Head of caudate nucleus (tissue), 42 donors: ENCODE measurements at places on chromosomes 5 and 9.

DNA sequence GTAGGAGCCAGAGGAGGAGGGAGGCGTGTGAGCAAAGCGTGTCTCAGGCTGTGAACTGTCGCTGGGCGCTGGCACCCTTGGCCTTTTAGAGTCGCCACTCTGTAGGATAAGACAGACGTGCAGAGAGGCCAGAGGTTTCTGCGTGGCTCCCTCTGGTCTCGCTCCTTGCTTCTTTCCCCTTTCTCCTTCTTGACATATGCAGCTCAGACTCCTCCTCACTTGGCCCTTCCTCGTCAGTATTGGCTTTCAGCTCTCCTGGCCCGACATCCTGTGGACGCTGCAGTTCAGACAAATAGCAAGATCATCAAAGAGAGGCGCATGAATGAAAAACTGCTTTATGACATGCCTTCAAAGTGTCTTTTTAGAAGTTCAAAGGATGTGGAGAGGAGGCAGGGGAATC lies 116.8 kb upstream of the SPRY4 start:
- no peak for DNase-seq

GRCh38 chr5:179146277-179146676 lies 86.1 kb downstream of the ZNF354C start:
- DNase-seq = no peak

- no peak for DNase-seq
Observed at GRCh38 chr5:123125962-123126732, 37.1 kb downstream of the PRDM6 start.

DNA sequence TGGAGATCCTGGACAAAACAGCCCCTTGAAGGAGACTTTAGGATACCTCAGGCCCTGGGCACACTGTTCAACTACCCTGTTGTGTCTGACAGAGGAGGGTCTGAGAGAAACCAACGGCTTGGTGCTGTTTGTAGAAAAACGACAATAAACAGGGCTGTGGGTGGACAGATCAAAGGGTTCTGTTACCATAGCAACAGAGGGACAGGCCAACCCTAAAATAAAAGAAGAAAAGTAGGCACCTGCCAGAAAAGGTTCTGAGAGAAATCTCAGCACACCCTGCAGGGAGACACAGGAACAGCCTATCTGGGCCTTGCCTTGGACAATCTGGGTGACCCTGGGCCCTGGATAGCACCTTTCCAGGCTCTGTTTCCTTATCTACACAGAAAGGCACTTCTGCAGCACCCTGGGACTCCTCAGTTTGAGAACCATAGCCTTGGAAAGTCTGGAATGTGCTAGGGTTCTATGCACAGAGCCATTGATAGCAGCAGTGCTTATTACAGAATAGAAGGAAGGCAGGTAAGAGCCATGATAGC lies 104.8 kb upstream of the TBC1D2 start:
- no peak for DNase-seq

DNA sequence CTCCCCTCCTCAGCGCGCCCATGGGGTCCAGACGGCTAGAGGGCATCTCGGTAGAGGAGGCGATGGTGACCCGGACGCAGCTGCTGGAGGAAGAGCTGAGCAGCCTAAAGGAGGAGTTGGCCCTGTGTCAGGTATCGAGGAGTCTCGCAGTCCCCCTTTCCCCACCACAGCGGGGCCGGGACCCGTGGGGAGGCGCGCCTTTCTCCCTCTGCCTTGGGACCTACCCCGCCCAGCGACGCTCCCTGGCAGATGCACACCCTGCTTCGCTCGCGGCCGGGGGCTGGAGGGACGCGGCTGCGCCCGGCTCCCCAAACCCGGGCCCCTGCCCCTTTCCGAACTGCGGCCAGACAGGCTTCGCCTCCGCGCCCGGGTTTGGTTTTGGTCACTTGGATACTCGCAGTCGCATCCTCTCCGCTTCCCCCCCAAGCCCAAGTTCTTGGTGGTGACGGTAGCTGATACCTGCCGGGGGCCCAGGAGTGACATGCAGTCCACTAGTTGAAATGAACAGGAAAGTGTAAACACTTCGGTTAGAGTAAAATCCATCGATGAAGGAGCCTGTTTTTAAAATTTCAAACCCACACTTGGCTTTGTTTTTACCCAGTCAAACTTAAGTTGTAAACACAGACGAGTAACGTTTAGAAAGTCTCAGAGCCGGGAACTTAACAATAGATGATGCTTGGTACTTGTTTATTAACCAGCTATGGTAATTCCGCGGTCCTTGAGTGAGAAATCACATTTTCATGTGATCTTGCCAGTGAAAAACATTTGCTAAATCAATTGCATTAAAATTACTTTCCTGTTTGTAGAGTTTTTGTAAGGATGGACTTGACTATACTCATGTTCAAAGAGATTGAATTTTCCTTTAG lies 688 bp downstream of the CNTLN start:
- DNase-seq = peak; percentile 42

DNA sequence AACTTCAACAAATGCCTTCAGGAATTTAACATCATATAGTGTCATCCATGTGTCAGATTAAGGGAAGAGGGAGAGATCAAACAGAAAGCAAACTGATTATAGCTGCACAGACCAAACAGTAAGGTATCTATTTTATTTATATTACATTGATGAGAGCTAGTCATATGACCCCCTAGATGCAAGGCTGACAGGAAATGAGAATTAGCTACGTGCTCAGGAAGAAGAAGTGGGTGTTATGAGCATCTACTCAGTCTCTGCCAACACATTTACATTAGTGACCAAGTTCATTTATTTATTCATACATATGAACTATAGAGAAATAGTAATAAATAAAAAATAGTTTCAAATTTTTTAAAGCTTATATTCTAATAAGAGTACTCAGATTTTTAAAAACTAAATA lies 787.3 kb downstream of the KCTD16 start:
- DNase-seq = no peak

DNA sequence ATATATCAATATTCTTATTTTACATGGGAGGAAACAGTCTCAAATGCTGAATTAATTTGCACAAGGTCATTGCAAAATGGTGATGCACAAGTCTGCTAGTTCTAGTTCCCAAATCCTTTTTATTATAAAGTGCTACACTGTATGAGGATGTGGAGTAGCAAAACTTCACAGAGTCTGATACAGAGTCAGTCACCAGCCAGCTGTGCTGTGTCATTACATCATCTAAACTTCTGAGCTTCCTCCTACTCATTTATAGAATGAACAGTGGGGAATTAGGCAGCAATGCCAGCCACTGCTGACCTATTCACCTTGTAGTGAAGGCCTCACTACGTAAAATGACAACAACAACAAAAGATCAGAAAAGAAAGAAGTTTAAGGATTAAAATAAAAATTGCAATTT lies 357.8 kb downstream of the TMEM167A start:
- no peak for DNase-seq

DNA sequence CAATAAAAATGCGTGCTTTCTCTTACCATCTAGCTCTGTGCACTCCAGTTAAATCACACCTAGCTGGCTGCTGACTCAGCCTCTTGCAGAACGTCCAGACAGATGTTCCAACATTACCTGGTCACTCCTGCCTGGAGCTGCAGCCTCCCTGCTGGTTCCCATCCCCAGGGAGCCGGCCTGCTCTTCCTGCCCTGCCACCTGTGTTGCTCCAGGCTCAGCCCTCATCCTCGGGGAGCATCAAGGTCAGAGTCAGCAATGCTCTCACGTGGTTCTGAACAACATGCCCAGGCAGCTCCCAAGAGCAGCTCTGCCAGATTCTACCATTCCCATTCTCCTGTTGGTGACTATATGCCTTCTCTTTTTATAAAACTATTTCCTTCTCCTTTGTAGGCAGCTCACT lies 81.3 kb downstream of the GADD45G start:
- DNase-seq = no peak

DNA sequence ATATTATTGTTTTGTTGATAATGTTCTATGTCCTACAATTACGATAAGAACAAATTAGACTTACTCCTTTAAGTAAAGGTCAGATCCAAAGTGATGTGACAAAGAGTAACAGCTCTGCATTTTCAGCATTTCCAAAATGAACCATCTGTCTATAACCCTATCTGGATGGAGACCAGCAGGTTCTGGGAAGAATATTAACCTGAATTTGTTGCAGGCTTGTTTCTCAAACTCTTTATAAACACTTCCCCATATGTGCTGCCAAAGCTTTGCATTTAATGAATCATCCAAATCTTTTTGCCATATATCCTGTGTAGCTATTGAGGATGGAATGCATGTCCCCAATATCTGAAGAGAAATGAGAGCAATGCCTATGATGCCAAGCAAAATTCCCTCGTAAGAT lies 198.9 kb upstream of the SLC27A6 start:
- DNase-seq = no peak

- DNase-seq = no peak
Observed at GRCh38 chr5:41312478-41313060, 99.2 kb upstream of the C6 start.

DNA sequence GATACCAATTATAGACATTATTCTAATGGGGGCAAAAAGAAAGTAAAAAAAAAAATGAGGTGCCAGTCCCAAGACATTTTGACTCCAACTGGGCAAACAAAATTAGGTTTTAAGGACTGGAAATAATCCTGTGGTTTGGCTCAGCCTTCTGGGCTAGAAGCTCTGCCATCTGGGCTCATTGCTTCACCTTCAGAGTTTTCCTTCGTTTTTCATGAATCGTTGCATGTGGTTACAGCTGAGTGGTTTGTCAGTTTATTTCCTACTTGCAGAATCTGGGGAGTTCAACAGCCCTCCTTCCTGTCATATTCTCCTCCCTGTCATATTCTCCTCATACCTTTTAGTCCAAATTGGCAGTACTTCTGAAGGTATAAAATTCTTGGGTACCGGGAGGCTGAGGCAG lies 12.0 kb downstream of the UGT3A2 start:
- DNase-seq = no peak

DNA sequence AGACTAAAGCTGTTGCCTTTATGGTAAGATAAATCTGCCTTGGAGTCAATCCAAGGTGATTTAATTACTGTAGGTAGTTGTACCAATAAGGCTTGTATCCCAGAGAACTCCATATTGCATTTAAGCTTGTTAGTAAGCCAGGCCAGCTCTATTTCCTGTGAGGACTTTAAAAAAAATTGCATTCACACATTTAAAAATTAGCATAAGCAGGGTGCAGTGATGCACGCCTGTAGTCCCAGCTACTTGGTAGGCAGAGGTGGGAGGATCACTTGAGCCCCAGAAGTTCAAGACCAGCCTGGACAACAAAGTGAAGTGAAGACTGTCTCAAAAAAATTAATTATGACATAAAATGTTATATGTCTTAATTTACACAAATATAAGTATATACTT lies 28.7 kb upstream of the ABL1 start:
- no peak for DNase-seq
